ENCODE measurements at places on chromosomes 5 and 9.

DNA sequence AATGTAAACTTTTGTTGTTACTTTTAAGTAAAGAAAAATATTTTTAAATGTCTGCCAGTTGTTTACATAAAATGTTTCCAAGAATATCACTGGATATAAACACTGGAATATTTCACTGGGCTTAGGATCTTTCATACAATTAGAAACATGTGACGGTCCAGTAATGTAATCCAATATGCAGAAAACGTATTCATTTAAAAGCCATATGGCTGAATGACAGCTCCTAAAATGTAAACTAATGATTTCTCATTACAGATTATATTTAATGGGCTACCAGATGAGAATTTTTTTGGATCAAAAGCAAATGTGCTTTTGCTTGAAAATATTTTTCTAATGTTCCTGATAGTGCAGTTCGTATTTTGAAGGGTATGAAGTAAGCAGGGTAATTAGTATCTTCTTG is 124.3 kb downstream of the TTC39B start:
- DNase-seq, result no peak

DNA sequence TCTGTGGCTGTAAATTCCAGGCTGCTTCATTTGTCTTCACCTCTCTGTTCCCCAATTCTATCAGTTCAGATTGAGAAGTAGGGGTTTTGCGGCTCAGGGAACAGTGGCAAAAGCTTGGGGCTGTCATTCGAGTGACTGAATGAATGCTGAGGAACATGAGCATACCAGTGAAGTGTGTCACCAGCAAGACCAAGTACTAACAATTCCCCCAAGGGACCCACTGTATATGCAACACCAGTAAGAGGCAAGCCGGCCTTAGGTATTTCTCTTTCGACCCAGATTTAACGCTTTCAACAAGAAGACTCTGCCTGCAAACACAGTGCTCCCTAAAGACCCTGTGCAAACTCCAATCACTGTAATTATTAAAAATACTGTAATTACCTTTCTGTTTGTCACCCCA is 25.8 kb downstream of the KLHL3 start:
- DNase-seq, result no peak

DNA sequence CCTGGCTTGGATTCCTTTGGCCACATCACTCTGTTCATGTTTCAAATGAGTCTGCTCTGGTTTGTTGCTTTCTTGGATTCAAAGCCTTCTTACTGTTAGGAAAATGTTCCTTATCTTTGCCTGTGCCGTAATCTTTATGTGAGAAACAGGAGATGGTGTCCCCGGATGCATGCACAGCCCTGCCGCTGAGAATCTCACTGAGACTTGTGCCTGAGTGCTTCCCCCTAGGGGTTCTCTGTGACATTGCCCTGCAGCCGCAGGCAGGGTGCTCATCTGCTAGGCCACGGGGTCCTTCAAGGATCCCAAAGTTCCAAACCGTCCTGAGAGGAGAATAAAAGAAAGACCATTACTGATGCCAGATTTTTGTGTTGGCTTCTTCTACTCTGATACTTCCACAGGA is 81.4 kb upstream of the ANKRD55 start:
- DNase-seq, result peak; percentile 58

DNA sequence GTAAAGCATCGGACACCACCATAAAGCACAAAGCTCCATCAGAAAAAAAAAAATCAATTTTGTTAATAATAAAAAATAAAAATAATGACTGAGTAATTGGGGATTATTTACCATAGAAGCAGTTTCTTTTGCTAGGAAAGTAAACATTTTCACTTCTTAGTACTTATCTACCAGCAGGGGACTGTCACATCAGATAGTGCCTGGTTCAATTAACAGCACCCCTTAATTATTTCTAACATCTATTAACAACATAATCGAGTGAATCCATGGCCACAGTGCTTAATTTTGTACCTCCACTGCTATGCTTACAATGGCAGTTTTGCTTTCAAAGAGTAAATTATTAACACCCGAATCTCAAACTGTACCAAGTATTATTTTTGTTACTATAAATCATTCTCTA is 221.7 kb downstream of the SMARCA2 start:
- DNase-seq, result no peak

DNA sequence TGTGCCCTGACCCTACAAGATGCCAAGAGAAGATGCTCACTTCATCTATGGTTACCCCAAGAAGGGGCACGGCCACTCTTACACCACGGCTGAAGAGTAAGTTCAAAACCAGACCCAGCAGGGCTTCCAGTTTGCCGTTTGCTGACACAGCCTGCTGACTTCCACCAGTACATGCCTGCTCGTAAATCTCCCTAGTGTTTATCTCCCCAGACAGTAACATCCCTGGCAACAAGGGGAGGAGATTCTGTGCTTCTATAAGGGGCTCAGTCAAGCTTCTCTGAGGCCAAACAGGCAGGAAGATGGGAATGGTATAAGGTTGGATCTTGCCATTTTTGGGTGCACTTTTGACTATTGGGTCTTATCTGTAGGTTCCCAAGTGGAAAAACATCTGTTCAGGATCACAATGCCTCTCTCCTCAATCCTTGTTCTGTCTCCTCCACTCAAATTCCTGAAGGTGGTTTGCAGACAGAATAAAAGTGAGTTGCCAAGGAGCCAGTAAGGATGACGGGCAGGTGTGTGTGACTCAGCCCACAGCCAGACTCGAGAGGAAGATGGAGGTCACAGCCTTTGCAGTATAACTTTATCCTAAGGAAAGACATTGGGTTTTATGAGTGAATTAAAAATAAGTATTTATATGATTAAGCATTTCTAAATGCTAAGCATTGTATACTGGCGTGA is 1.9 kb downstream of the MLANA start:
- DNase-seq, result no peak

- no peak for DNase-seq
Observed at GRCh38 chr5:96026406-96027041, 64.9 kb upstream of the ELL2 start.

- no peak for DNase-seq
Observed at GRCh38 chr9:137760426-137760825, 117.2 kb upstream of the CACNA1B start.

- no peak for DNase-seq
Observed at GRCh38 chr9:111610149-111610548, 10.7 kb upstream of the PTGR1 start.

GRCh38 chr5:42597318-42597937 is 159.2 kb upstream of the CCDC152 start:
- DNase-seq, result no peak

DNA sequence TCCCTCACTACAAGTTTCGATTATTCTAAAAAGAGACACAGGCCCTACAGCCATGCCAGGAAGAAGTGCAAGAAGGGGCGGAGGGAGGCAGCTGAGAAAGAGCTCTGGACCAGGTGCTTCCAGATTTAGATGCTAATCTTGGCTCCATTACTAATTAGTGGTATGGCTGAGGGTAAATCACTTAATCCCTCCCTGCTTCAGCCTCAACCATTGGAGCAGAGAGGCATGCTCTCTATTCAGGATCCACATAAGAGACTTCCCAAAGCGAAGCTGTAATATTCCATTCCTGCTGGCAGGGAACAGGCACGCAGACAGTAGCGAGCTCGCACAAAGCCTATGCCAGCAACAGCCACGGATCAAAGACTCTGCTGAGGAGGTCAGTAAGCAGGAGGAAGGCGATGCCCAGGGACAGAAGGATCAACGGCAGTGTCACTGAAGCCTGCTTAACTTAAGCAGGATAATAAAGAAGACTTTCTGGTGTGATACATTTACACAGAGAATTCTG is 24.2 kb downstream of the LIFR start:
- DNase-seq, result no peak

DNA sequence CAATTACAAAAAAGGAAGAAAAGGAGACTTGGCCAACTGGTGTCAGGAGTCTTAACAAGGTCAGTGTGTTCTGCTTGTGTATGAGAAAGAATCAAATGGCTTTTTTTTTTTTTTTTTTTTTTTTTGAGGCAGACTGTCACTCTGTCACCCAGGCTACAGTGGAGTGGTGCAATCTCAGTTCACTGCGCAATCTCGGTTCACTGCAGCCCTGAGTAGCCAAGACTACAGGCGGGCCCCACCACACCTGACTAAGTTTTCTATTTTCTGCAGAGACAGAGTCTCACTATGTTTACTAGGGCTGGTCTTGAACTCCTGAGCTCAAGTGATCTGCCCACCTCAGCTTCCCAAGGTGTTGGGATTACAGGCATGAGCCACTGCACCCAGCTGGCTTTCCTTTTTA is 3.1 kb upstream of the IL7R start:
- DNase-seq, result no peak

Data from GM13977 (cell line).